Brain microvascular endothelial cell (primary cell): ENCODE measurements at places on chromosomes 1 and 21.

DNA sequence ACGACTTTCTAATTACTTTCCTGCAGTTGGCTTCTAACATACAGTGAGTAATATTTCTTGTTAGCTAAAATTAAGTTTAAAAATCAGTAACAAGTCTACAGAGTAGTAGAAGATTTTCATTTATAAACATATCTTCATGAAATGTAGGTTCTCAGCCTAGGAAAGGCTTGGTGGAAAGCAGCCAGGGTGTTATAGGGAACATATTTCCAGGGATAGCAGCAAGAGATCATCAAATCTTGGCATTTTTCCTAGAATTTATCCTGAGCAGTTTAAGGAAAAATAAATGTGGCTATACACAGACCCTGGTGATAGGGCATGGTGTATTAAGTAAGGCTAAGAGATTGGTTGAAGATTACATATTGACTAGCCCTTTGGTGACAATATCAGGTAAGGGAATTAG is 203.5 kb upstream of the NEGR1 start:
- no peak for DNase-seq

- DNase-seq, result no peak
These were observed 13.9 kb downstream of the OR14I1 start for GRCh38 chr1:248688527-248689298.

GRCh38 chr1:155961937-155962336 is 16.4 kb downstream of the ARHGEF2 start:
- DNase-seq, result peak; percentile 96

DNA sequence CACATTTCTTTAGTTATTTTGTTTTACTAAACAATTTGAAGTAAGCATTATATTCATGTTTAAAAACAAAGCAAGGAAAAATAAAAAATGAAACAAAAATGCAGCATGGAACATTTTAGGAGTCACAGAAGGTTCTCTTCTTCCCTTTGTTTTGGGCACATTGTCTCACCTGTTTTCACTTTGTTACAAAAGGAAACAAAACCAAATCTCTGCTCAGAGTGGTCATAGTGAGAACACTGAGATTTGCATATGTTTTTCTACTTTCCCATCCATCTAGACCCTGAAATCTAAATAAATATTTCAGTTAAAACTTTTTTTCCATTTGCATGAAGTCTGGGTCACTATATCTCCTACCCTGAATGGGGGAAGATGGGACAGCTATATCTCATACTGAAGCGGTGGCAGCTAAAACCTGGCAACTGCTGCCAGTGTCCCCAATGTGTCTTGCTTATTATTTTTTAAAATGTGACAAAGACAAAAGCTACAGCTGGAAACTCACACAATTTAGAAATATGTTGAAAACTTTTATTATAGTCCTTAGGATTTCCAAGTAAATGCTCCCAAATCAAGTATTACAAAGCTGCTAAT is 3.5 kb downstream of the EXOC8 start:
- no peak for DNase-seq

DNA sequence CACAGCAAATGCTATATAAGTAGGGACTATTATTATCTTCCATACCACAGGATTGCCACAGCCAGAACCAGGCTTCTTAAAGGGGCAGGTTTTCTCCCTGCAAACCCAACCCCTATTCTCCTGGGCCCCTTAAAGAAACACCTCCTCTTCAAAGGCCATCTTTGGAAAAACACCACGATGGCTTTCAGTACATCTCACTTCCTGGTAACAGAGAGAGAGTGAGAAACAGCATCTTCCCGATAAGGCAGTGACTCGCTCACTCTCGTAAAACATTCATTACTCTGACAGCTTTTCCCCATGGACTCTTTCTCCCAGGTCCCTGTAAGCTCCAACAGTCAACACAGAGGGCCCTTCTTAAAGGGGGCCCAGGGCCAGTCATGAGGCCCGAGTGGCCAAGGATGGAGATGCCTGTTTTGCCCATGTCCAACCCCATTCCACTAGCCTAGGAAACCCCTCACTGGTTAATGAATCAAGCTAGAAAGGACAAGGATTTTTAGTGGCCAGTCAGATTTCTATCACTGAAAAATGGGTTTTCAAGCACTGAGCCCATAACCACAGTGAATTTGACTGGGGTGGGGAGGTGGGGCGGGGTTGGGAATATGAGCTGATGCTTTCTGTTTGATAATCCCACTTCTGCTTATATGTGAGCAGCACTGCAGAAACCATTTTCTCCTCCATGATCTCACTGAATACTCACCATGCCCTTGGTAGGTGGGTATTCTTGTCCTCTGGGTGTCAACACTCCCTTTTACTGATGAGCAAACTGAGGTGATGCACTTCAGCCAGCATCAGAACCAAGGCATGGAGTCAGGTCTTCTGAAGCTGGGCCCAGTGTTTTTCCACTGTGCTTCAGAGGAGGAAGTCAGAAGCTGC is 3.6 kb upstream of the NAV1 start:
- DNase-seq, result no peak

GRCh38 chr1:68373173-68373572 is 76.6 kb downstream of the RPE65 start:
- no peak for DNase-seq

DNA sequence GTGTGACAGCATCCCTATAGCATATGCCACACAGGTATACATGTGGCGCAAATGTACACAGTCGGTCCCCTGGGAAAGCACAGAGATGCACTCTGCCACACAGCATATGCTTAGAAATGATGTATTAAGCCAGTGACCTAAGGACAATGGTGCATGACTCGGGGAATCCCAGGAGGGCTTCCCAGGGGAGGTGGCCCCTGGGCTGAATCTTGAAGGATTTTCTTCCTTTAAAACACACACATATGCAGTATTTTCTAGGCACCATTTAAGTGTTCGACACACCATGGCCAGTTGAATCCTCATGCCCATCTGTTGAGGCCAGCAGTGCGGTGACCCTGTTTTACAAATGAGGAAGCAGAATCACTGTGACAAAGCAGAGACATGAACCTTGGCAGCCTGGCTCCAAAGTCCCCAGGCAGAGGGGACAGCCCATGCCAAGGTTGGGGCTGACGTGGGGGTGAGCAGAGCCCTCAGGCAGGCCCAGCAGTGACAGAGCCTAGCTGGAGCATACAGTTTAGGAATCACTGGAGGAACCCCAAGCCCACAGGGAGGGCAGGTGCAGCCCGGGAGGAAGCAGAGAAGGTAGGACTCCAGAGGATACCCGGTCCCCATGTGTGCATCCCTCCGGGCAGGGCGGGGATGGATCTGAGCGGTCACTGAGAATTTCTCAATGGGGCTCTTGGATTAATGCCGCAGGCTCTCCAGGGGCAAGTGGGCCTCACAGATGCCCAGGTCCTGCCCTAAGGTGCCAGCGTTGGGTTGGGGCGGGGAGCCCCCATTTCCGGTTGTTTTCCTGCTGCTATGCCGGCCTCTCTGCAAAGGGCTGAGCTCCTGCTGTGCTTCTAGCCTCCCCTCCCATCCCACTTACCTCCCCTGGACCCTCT is 28.4 kb downstream of the WNT3A start:
- DNase-seq, result no peak

DNA sequence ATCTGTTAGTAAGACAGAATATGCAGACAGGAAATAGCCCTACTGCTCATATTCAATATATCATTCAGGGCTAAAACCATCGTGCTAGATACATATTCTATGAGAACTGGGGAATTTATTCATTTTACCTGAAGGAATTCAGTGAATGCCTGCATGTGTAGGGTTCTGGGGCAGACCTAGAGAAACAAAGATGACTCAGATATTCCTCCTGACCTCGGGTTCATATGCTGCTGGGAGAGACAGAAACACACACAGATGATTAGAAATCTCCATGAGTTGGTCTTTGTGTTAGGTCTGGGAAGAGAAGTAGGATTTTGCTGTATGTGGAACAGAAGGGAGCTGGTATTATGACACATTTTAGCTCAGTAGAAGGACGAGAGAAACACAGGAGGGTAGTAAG is 176.5 kb upstream of the ST6GALNAC5 start:
- DNase-seq, result peak; percentile 25

- no peak for DNase-seq
These were observed 129.6 kb upstream of the HOOK1 start for GRCh38 chr1:59685101-59685500.

DNA sequence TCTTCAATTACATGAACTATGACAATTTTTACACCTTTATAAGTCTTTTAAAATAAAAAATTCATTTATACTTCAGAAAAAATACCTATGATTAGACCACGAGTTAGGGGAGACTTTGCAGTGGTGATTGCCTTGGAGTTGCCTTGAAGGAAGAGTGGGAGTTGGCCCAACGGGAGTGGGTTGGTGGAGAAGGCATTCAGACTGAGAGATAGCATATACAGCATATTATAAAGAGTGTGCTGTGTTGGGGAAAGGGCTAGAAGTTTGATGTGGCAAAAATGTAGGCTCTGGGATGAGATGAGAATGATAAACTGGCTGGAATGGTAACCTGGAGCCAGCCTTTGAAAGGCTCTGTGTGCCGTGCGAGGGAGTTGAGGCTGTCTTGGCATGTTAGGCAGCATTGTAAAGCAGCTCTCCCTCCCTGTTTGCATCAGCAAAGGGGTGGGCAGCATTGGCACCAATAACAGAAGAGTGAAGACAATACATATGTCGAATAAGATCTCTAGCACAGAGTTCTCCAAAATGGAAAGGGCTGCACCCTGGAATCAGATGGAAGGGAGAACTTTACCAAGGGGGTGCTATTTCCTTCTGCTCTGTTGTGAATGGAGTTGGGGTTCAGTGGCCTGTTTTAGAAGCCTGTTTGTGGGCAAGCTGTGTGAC is 24.4 kb downstream of the MPZL1 start:
- DNase-seq, result no peak

DNA sequence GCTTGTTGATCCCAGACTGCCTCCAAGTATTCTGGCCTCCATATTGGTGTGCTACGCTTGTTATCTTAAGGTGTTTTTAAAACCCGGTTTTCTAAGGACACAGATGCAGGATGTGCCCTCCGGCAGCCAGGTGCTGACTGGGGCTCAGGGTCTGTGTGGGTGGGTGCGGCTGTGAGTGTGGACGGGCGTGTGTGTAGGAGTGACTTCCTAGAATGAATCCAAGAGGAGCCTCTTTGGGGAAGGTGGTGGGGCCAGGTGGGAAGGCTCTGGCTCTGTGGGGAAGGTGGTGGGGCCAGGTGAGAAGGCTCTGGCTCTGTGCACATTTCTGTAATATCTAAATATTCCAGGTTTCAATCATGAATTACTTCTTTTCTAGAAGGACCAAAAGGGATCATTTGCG is 12.8 kb upstream of the TSPEAR start:
- DNase-seq, result no peak

DNA sequence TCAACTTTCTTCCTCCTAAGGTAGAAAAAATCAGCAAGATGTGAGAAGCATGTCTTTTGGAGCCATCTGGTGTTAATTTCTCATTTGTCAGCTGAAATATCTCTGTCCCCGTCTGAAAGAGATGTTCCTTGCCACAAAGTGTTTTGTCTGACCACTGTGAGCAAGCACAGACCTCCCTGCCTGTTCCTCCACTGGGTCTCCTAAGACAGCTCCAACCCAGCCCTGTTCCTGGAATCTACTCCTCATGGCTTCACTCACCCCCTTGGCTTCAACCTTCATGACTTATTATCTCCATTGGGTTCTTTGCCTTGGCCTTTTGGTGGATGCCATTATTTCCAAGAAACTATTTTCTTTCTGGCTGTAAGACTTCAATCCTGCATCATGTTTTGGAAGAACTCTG is 65.7 kb upstream of the CACHD1 start:
- no peak for DNase-seq

- DNase-seq, result peak; percentile 25
These were observed 62.1 kb downstream of the DEGS1 start for GRCh38 chr1:224245188-224245587.

DNA sequence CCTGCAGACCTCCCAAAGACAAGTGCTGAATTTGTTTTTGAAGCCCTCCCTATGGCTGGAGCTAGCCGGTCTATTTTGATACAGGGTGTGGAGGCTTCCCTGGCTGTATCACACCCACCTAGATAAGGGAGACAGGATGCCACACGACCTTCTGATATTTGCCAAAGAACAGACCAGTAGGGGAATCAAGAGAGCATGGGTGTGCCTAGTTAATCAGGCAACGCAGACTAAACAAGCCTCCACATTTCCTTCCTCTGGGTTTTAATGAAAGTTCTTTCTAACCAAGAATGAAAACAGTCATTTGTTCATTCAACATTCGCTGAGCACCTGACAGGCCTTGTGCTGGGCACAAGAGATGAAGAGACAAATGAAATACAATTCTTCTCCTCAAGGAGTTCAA is 446.8 kb downstream of the PLPP3 start:
- DNase-seq, result no peak

DNA sequence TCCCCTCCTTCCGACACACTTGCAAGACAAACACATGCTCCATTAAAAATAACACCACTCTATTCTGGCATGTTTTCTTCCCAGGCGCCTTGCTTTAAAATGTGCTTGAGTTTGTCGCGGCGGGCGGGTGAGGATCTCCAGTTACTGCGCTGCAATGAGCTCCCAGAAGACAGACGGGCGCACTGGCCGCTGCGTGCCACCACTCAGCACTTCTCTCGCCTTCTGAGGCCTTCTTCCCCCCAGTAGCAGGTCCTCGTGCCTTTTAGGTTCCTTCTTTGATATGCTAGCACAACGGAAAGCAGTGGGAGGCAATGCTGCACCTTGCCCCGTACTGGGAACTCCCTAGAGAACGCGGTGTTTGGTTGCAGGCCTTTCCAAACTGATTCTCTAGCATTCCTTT is 279.5 kb upstream of the NR5A2 start:
- DNase-seq, result no peak

DNA sequence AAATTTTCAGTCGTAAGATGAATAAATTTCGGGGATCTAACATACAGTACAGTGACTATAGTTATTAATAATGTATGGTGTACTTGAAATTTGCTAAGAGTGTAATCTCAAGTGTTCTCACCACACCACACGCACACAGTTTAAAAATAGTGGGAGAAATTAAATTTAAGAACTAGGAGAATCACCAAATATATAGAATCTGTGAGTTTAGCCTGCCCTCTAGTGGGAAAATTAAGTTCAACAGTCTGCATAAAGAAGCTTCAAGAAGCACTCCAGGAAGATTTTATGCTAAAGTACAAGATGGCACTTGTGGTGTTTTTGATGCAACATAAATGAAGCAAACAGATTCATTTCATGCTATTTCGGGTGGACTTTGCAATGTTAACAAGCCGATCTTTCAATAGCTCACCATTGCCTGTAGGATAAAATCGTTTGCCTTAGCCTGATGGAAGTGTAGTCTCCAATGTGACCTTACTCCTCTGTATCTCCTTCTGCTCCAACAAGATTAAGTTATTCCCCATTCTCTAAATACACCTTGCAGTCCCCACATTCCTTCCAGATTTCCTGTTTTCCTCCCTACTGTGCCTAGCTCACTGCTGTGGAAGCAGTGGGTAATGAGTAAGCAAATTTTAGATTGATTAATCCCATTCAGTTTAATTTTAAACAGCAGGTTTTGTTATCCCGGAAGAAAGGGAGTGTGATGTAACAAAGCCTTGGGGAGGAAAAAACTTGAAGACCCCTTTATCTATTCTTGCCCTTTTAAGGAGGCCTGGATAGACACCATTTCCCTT is 8.7 kb upstream of the PIK3C2B start:
- peak; percentile 64 for DNase-seq

- DNase-seq, result no peak
These were observed 4.3 kb downstream of the OR2C3 start for GRCh38 chr1:247531937-247532336.
